Karpas-422 (cell line): ENCODE measurements at places on chromosomes 7 and 10. TPM values are rescaled to one million over a fixed set of nuclear protein-coding genes. Genes with fewer than 3 reads are reported as not detected.
A peak's percentile ranks its signal among the peaks of the same experiment; 100 is the strongest.

- H3K4me3 ChIP-seq, result no peak overlapping the region
- no peak for DNase-seq
- H3K27me3 ChIP-seq, result no peaks in the 10 kb centered on the region
- H3K27ac ChIP-seq, result no peak overlapping the region
Observed at GRCh38 chr10:9102026-9102425, 1047.5 kb downstream of the GATA3 start.

- peaks cover 14% of the 10 kb centered on the region for H3K4me1 ChIP-seq
- H3K4me3 ChIP-seq, result no peak overlapping the region
- H3K36me3 ChIP-seq, result no peaks in the 10 kb centered on the region
- DNase-seq, result no peak
- no peaks in the 10 kb centered on the region for H3K27me3 ChIP-seq
Observed at GRCh38 chr10:73991884-73992245, 6.1 kb upstream of the VCL start.

AMZ1 gene
- not detected in 2 replicates for total RNA-seq

EDRF1 gene
- 26.5 and 63.3 TPM in 2 replicates for total RNA-seq

GRCh38 chr10:109027534-109028185 lies 895.7 kb downstream of the XPNPEP1 start:
- H3K36me3 ChIP-seq, result no peaks in the 10 kb centered on the region
- H3K27me3 ChIP-seq, result no peaks in the 10 kb centered on the region

- no peaks in the 10 kb centered on the region for H3K36me3 ChIP-seq
- no peak overlapping the region for H3K27ac ChIP-seq
- no peaks in the 10 kb centered on the region for H3K27me3 ChIP-seq
- no peak overlapping the region for H3K4me3 ChIP-seq
Observed at GRCh38 chr7:28407651-28408050, 4.7 kb upstream of the CREB5 start.

DNA sequence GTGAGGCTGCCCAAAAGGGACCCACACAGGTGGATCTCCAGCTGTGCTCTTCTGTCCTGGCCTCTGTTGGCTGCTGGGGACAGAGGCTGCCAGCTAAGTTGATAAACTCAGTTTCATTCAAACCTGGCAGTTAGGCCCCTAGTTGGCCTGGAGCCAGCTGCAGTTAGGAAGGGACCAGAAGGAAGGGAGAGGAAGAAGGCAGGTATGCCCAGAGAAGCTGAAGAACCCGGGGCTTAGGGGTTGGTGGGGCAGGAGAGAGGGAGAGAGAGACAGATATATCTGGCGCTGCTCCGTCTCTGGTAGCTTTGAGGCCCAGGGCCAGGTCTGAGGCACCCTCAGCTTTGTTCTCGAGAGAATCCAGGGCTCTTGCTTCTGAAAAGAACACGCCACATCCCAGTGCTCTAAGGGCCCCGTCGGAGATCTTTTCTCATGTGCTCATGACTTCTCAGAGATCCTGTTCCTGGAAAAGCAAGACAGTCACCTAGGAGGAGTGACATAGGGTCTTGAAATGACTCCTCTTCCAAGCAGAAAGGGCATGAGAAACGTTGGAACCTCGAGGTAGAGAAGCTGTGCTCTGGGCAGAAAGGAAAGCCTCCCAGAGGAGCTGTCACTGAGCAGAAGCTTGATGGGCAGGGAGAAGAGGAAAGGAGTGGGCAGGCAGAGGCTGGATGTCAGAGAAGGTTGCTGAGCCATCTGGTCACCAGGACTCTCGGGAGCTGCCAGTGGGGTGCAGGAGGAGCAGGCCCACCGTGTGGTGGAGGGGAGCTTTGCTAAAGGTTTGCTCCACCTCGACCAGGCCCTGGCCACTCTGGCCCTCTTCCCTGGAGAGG lies 153.6 kb downstream of the ARHGAP21 start:
- H3K4me3 ChIP-seq, result no peak overlapping the region
- no peak overlapping the region for H3K27ac ChIP-seq
- H3K36me3 ChIP-seq, result no peaks in the 10 kb centered on the region
- DNase-seq, result no peak
- H3K4me1 ChIP-seq, result no peaks in the 10 kb centered on the region
- H3K27me3 ChIP-seq, result no peaks in the 10 kb centered on the region

DNA sequence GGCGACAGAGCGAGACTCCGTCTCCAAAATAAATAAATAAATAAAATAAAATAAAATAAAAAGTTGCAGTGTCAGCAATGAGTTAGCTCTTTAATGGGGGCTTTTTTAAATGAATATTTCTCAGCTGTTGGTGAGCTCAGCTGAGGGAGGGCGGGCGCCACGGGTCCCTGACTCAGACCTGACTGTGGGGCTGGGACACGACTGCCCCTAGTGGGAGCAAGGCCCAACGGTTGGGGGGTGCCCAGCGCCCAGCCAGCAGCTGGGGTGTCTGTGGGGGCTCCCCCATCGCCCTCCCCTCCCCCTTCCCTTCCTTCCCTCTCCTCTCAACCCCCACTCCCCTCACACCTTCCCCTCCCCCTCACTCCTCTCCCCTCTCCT lies 46.6 kb downstream of the PWWP2B start:
- no peaks in the 10 kb centered on the region for H3K36me3 ChIP-seq
- no peak overlapping the region for H3K4me3 ChIP-seq
- no peaks in the 10 kb centered on the region for H3K27me3 ChIP-seq
- H3K27ac ChIP-seq, result no peak overlapping the region
- DNase-seq, result peak; percentile 78
- peaks cover 37% of the 10 kb centered on the region for H3K4me1 ChIP-seq

DNA sequence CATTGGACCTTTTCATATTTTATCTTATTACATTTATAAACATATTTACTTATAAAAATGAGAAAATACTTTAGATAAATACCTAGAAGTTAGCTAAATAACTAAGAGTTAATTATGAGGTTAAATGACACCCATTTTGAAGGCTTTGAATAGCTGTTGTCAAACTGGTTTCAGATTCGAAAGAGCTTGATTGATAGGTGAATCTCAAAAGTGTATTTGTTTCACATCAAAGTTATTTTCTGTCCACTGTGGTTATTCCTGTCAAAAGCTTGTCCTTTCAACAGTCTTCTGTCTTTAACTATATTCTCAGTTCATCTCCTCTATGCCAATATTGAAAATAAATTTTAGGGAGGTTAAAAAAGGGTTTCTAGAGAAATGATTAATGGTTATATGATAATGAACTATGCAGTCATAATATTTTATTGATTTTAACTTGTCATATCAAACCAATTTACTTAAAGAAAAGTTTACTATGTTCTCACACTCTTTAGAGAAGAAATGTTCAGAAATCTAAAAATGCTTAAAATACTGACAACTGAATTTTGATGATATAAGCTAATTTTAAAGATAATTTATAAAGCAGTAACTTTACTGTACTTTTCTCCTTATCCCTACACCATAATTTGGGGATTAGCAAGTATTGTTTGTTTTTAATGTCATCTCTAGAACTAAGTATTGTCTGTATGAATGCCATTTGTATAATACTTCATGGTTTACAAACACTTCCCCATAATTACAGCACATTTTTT lies 72.0 kb upstream of the FOXP2 start:
- no peaks in the 10 kb centered on the region for H3K27me3 ChIP-seq
- H3K4me1 ChIP-seq, result no peaks in the 10 kb centered on the region
- no peak for DNase-seq
- no peak overlapping the region for H3K27ac ChIP-seq

- peaks cover 30% of the 10 kb centered on the region; the same call in 1 of the 2 replicates for H3K36me3 ChIP-seq
- H3K4me3 ChIP-seq, result peak overlapping the region; percentile 91
- H3K4me1 ChIP-seq, result peaks cover 29% of the 10 kb centered on the region
- H3K27me3 ChIP-seq, result no peaks in the 10 kb centered on the region
- no peak overlapping the region; the same call in 1 of the 2 replicates for H3K27ac ChIP-seq
- peak; percentile 54 for DNase-seq
Observed at GRCh38 chr7:107891636-107892366, 818 bp downstream of the DLD start.

GRCh38 chr10:104193787-104194186 lies 38.4 kb downstream of the CFAP43 start:
- H3K27ac ChIP-seq, result no peak overlapping the region
- H3K36me3 ChIP-seq, result no peaks in the 10 kb centered on the region
- no peaks in the 10 kb centered on the region for H3K4me1 ChIP-seq

GRCh38 chr7:97025130-97025499 lies 484 bp upstream of the DLX5 start:
- no peak for DNase-seq
- H3K27me3 ChIP-seq, result no peaks in the 10 kb centered on the region
- no peak overlapping the region for H3K27ac ChIP-seq
- H3K4me1 ChIP-seq, result peaks cover 5% of the 10 kb centered on the region
- H3K36me3 ChIP-seq, result no peaks in the 10 kb centered on the region

DNA sequence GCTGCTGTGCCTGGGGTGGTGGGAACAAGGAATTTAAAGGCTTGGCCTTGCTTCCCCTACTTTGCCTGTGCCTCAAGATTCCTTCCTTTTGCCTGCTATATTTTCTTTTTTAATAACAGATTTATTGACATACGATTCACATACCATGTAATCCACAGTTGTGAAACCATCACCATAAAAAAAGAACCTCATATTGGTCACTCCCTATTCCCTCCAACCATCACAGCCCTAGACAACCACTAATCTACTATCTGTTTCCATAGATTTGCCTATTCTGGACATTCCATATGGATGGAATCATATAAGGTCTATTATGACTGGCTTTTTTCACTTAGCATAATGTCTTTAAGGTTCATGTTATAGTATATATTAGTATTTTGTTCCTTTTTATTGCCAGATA lies 59.3 kb upstream of the TRIM8 start:
- no peaks in the 10 kb centered on the region for H3K36me3 ChIP-seq
- no peaks in the 10 kb centered on the region for H3K4me1 ChIP-seq
- H3K27me3 ChIP-seq, result no peaks in the 10 kb centered on the region
